ENCODE measurements at places on chromosomes 11 and 22. TPM values are rescaled to one million over a fixed set of nuclear protein-coding genes. Genes with fewer than 3 reads are reported as not detected.

GRCh38 chr11:94769880-94770279 lies 1.7 kb downstream of the AMOTL1 start:
- ATAC-seq: no peak

GRCh38 chr22:30371321-30371720 lies 14.5 kb downstream of the CCDC157 start:
- no peak for ATAC-seq

DNA sequence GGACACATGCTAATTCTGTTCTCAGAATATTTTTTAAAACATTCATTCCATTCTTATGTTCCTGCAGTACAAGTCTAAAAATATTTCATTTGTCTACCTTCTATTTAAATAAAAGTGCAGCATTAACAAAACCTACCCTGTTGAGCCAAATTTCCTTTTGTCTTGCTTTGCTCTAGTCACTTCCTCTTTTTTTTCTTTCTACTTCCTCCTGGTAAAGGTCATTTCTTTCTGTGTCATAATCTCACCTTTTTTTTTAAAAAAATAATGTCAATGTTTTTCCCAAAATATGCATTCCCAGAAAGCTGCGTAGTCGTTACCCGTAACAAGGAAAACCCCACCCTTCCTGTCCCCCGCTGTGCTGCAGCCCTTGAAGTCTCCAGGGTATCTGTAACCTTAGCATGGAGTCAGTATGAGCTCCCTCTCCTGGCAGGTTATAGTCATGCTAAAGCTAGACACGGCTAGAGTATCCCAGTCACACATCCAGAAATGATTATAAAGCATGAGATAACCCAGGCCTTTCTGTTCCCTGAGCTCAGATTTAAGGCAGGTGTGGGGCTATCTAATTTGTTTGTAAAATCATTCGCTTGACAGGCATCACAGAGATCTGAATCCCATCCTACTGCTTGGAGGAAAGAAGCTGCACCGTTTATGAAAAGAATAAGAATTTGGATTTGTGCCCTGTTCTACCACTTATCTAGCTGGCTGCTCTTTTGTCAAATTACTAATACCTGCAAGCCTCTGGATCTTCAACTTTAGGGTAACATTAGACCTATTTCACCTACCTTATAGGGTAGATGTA lies 51.1 kb upstream of the EED start:
- peak; percentile 96 for ATAC-seq

DNA sequence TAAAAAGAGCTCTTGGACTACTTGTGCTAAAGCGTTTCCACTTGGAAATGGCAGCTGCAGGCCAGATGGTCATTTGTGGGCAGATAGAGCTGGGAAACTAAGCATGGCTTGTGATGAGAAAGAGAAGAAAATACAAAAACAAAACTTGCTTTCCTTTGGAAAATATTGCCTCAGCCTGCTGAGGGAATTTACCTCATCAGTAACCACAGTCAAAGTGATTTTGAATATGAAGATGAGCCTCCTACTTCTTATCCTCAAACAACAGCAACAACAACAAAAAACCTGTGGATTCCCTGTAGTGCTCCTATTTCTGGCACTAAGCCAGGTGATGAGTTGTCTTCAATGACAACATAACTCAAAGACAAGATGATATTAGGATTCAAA lies 62.7 kb upstream of the FIBIN start:
- no peak for ATAC-seq

DNA sequence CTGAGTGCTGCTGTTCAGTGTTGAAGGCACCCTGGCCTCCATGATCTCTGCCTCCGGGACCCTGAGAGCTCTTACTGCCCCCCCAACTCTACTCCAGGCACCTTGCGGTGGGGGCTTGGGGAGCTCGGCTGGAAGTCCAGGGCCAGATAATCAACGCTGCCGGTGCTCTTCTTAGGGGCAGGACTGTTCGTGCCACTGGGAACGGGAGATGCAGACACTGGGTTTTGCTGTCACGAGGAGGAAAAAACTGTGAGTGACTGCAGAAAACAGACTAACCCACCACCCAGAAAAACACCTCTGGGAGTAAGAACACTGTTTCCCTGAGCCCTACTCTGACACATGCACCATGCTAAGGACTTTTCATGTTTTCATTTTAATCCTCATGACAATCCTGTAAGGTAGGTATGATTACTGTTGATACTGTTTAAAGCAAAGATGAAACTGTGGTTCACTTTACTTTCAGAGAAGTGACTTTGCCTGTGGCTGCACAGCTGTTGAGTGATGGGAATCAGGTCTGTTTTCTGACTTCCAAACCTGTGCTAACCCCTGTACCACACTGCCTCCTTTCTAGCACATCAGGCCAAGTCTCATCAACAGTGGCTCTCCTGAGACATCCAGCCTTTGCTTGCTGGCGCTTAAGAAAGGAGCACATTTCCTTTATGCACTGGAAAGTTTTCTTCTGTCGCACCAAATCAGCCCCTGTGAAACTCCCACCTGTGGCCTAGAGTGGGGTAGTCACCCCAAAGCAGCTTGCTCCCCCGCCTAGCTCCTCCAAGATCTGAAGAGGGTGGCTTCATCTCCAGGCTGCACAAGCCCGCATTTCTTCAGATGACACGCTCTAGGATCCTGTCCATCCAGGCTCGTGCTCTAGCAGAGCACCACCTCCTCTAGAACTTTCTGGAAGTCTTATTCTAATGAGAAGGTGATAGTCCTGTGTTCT lies 31.8 kb downstream of the USP35 start:
- ATAC-seq: no peak

DNA sequence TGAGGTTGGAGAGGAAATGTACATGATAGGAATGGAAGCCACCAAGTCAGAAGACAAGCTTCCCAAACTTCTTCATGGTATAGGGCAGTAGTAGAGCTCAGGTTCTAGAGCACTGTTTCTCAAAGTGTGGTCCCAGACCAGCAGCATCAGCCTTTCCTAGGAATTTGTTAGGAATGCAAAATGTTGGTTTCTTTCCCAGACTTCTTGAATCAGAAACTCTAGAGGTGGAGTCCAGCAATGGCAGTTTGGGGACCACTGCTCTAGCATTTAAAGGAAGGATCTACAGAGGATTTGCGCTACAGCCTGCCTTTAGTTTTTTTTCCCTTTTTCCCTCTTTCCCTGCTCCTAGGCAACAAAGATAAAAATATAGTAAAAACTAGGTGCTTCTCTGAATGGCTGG lies 17.0 kb upstream of the MMP12 start:
- no peak for ATAC-seq

DNA sequence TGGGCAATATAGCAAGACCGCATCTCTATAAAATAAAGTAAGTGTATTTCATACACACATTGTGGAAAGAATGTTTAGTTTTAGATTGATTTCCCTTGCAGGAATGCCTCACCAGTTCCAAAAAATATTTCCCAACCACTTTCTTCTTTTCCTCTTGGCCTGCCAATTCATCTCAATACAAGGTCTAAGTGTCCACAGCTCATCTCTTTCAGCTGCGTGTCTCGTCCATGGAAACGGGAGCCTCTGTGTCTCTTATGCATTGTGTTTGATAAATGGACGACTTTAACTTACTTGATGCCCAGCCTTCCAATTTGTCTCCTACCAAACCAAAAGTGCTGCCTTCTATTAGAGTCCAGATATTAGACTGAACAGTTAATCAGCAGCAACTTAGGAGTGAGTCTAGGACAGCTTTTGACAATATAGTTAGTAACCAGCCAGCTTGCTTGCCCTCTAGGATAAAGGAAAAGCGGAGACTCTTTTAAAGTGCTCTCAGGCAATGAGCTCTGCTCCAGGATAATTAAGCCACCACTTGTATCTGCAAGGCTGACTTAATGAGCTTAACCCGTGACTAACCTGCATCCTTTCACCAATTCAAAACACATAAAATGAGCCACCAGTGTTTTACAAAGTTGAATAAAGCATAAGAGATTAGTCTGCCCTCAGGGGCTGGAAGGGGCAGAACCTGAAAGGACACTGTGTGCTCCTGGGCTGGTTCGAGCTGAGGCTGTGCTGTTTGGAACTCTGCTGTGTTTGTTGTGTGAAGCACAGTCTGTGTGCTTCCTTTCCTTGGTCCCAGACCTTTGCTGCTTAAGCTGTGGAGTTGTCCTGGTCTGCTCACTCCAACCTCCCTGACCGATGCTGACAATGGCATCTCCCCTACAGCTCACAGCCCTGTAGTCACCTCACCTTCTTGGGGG lies 27.5 kb downstream of the FBXO7 start:
- peak; percentile 36 for ATAC-seq

DNA sequence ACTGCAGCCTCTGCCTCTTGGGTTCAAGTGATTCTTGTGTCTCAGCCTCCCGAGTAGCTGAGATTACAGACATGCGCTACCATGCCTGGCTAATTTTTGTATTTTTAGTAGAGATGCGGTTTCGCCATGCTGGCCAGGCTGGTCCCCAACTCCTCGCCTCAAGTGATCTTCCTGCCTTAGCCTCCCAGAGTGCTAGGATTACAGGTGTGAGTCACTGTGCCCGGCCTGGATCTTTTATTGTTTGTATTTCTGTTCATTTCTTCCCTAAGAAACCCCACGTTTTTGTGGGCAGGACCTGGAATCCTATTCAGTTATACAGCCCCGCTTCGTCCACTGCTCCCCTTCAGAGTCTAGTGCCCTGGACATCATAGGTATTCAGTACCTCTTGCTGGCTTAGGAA lies 28.7 kb downstream of the ZBTB16 start:
- no peak for ATAC-seq

GRCh38 chr11:63672936-63673539 lies 1.9 kb upstream of the ATL3 start:
- ATAC-seq: no peak

- peak; percentile 79 for ATAC-seq
These were observed 430.4 kb downstream of the TBC1D22A start for GRCh38 chr22:47192651-47193437.

DNA sequence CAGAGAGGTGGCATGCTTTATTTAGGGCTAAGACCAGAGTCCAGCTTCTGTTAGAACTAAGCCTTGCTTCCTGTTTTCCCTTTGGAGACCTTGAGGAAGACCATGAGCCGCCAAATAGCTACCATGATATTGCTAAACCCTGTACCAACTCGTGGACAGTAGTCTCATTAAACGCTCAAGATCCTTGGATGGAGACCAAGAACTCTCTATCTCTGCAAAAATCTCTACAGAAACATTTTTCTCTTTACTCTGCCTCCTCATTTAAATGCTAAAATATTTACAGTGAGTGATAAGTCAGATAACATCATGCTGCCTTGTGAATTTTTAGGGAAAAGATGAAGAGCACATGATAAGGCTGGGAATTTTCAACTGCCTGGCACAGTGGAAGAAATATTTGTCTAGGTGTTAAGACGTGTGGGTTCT lies 197.8 kb downstream of the MAML2 start:
- no peak for ATAC-seq

DNA sequence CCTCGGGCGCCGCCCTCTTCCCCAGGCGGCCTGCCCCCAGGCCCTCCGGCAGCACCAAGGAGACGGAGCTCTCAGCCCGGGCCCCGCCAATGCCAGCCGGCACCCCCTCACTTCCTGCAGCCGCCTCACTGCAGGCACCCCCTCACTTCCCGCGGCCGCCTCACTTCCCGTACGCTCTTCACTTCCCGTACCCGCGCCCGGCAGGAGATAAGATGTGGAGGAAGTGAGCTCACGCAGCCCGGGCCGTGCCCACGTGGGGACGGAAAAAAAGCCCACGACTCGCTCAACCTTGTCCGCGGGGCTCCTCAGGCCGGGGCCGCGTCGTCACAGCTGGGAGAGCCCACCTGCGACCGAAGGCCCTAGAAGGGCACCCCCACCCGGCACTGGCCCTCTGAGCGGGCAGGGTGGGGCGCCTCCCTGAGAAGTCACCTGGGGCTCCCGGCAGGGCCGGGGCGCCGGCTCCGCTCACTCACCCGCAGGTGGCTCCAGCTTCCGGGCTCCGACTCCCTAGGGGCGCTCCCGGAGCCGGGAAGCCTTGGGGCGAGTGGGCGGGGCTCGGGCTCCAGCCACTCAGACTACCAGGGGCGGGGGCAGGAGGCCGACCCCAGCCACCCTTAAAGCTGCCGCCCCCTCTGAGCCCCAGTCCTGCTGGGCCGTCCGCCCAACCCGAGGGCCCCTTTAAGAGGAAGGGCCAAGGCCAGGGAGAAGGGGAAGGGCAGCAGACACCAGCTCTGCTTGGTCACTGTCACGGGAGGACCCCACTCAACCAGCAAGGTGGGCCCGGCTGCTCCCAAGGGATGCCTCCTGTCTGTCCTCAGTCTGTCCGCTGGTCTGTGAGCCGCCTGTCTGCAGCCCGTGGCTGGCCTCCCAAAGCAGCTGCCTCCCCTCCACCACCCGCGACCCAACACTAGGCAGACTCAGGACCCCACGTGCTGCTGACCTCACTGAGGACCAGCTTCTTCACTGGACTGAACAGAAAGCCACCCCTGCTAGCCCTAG lies 31.4 kb downstream of the PISD start:
- ATAC-seq: peak; percentile 73

DNA sequence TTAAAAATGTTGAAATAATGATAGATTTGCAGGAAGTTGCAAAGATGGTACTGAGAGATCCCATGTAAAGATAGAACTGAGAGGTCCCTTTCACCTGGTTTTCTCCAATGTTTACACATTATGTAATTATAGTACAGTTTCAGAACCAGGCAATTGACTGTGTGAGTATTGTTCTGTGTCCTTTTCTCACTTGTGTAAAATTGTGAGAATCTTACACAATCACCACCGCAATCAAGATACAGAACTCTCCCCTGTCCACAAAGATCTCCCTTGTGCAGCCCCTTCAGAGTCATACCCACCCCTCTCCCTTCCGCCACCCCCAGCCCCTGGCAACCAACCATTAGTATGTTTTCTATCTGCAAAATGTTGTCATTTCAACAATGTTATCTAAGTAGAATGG lies 119.8 kb upstream of the NAV2 start:
- ATAC-seq: no peak

- ATAC-seq: no peak
These were observed 9.4 kb upstream of the GLYAT start for GRCh38 chr11:58741127-58741526.

- ATAC-seq: no peak
These were observed 8.7 kb downstream of the TNKS1BP1 start for GRCh38 chr11:57316017-57316416.

- no peak for ATAC-seq
These were observed 7.6 kb downstream of the BRSK2 start for GRCh38 chr11:1397146-1397861.

- ATAC-seq: peak; percentile 69
These were observed 7.4 kb downstream of the PEX26 start for GRCh38 chr22:18085188-18085587.

The P2RY2 gene
- total RNA-seq: 44.3 TPM

The TSPAN18 gene
- 2.3 TPM for total RNA-seq

The ZBTB16 gene
- 5.4 TPM for total RNA-seq

The PAMR1 gene
- 0.36 TPM for total RNA-seq

The SYNGR1 gene
- 23.0 TPM for total RNA-seq

The SNX32 gene
- total RNA-seq: 0.12 TPM

The MAJIN gene
- total RNA-seq: not detected

The LRRC56 gene
- 1.3 TPM for total RNA-seq

The SMC1B gene
- total RNA-seq: not detected

The TRIM22 gene
- total RNA-seq: 21.7 TPM

Measured in esophagus mucosa (tissue), 1 donor.